ENCODE measurements at places on chromosomes 4 and X.

DNA sequence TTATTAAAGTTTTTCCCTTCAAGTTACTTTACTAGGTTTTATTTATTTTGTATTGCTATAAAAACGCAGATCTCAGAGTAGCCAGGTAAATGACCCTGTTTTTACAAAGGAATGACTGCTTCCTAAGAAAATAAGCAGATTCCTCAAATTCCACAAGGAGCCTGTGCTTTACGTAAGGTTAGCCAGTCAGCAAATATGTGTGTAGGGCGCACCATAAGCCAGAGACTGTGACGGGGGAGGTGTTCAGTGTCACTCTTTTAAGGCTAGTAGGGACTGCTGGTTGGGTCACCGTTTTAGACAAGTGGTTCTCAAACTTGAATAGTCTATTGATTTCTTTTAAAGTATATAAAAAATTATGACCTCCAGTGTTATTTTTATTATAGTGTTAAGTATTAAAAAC lies 119.9 kb downstream of the ANK2 start:
- DNase-seq, result no peak

DNA sequence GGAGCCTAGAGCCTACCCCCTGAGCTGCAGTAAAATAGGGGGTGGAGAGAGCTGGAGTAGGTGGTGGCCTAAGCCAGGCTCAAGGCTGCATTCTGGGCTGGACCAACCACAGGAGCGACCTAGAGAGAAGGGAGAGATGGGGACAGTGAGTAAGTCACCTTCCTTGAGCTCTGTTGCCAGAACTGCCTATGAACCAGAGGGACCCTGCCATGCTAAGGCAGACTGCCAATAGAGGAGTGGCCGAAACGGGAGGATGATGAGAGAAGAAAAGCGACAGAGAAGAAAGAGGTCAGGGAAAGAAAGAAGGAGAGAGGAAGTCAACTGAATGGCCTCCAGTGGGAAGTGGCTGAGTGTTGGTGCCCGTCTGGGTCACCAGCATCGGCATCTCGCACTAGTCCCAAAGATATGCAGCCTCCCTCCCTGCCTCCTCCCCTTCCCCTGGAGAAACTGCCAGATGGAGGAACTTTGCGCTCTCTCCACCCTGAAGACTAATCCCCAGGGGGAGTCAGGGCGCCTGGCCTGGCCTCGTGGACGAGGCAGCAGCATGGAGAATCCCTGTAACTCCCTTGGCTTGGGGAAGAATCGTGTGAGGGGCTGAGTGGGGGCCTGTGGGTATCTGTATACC lies 28.8 kb downstream of the ELF4 start:
- DNase-seq, result no peak

DNA sequence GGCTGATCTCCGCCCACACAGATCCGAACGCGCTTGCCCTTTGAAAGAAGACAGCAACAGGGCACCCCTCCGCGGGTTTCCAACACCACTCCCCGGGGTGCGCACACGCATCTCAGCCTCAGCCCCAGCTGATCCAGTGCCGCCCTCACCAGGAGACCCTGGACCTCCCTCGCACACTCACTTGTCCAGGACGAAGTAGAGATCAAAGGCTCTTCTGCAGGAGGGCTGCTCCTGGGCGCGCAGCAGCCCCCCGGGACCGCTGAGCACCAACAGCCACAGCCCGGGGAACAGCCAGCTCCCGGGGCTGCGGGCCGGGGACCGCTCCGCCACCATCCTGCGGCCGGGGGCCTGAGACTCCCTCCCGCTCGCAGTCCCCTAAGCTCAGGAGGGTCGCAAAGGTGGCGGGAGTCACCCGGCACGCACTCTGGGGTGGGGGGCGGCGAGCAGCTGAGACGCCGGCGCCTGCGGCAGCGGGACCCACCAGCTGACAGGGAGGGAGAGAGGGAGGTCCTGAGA lies 743 bp downstream of the ANTXR2 start:
- DNase-seq, result no peak

- DNase-seq, result no peak
Observed at GRCh38 chrX:117910216-117910615, 206.4 kb downstream of the KLHL13 start.

DNA sequence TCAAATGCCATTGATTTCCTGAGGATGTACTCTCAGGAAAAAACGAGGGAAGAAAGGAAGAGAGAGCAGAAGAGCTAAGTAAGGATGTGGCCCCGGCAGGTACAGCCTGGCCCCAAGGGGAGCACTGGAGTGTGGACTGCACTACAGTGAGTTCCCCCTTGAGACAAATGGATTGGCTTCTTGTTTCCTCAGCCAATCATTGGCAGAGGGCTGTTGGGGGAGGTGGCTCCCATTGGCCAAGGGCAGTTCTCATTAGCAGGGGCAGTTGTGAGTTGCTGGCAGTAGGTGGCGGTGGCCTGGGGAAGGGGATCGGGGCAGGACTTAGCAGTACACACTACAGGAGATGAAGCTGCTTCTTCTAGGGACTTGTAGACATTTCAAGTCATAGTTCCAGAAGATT lies 24.1 kb upstream of the OCIAD2 start:
- no peak for DNase-seq

- no peak for DNase-seq
Observed at GRCh38 chr4:62528874-62529273, 1328.7 kb downstream of the ADGRL3 start.

DNA sequence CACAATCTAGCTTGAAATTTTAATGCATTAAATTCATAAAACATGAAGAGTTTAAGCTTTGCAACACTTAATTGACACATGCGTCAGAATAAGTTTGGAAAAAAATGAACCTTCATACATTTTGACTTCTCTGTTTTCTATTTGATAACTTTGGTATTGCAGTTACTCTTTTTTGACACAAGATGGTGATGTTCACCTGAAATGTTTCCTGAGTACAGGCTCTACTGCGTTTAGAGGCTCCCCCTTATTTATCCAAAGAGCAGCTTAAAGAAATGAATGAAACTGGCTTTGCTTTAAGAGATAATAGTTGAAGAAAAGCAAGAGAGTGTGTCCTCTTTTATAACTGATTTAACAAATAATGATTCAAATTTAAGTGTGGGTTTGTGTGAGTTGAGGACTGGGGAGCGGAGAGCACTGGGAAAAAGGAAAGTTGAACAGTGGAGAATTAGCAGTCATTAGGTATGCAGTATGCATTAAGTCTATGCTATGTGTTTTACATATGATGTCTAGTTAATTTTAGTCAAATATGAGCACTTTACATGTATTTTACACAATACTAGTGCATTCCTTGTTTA lies 180.6 kb upstream of the NUDT6 start:
- no peak for DNase-seq

- peak; percentile 13 for DNase-seq
Observed at GRCh38 chr4:185640811-185641675, 105.7 kb upstream of the PDLIM3 start.

DNA sequence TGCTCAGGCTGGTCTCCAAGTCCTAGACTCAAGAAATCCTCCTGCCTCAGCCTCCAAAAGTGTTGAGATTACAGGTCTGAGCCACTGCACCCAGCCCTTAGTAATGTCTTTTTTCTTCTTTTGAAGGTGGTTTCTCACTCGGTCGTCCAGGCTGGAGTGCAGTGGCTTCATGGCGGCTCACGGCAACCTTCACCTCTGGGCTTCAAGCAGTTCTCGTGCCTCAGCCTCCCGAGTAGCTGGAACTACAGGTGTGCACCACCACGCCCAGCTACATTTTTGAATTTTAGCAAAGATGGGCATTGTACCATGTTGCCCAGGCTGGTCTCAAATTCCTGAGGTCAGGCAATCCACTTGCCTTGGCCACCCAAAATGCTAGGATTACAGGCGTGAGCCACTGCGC lies 32.3 kb upstream of the ASMTL start:
- DNase-seq, result no peak

GRCh38 chrX:19883878-19884277 lies 3.5 kb downstream of the SH3KBP1 start:
- DNase-seq, result no peak

DNA sequence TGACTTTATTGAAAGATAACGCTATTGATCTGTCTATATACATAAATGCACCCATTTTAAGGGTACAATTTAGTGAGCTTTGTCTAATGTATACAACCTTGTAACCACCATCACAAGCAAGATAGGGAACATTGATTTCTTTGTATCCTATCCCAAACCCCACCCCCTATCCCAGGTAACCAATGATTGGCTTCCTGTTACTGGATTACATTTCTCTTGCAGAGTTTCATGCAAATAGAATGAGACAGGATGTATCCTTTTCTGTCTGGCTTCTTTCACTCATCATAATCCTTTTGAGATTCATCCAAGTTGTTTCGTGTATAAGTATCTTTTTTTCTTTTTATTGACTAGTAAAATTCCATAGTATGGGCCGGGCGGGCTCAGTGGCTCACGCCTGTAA lies 1.6 kb upstream of the GRIPAP1 start:
- no peak for DNase-seq

GRCh38 chr4:151325111-151325948 lies at the start of gene SH3D19:
Gene SH3D19 (minus strand): TSS chr4:151325605. CDS start chr4:151325352, 253 bp downstream.
- no peak for DNase-seq

GRCh38 chrX:98067611-98068010 lies 1183.9 kb downstream of the RPA4 start:
- no peak for DNase-seq

DNA sequence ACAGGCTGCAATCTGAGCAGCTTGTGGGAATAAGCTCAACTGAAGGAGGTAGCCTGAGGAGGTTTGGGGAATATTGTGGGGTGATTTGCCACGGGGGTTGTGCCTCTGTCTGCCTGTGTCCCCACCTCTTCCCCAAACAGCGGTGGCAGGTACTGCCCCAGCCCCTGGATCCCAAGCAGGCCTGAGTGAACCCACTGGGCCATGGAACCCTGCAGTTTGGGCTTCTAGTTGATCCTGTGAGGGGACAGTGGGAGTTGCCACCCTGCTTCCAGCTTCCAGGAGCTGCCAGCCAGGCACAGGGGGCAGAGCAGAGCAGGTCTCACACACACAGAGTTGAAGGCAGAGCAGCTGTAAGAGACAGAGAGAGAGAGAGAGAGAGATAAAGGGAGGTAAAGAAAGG lies 97.4 kb downstream of the PJA1 start:
- no peak for DNase-seq

GRCh38 chr4:98939438-98939837 lies 10.5 kb upstream of the EIF4E start:
- DNase-seq, result no peak

GRCh38 chrX:72130762-72131250 lies 909 bp downstream of the RTL5 start:
- DNase-seq, result no peak

All from cerebellar nuclear complex (tissue), 1 donor.